ENCODE measurements at places on chromosomes 16 and 17. TPM values are rescaled to one million over a fixed set of nuclear protein-coding genes. Genes with fewer than 3 reads are reported as not detected.

KIF19 gene
- total RNA-seq, result not detected

KRT24 gene
- total RNA-seq, result not detected

CA5A gene
- total RNA-seq, result 106 TPM

NLRC5 gene
- 3.1 TPM for total RNA-seq

MLKL gene
- 10.7 TPM for total RNA-seq

IL17C gene
- not detected for total RNA-seq

All from HepG2 (cell line).